ENCODE measurements at places on chromosomes 1 and 21.
A peak's percentile ranks its signal among the peaks of the same experiment; 100 is the strongest.

- no peak for DNase-seq
Measured at GRCh38 chr21:39111931-39112550, 71.2 kb downstream of the PSMG1 start.

DNA sequence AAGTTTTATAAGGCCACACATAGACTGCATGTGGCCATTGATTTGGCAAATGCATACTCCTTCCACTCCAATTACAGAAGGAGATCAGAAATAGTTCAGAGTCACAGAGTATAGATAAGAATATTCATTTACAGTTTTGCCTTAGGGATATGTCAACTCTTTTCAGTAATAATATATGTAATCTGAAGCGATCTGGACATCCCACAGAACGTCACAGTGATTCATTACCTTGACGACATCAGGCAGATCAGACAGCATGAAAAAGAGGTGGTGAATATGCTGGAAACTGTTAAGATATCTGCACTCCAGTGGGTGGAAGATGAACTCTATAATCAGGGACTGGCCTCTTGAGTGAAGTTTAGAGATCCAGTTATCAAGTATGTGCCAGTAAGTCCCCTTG is 240.4 kb downstream of the DPYD start:
- no peak for DNase-seq

GRCh38 chr1:218837051-218837450 is 336.6 kb upstream of the LYPLAL1 start:
- DNase-seq = no peak

DNA sequence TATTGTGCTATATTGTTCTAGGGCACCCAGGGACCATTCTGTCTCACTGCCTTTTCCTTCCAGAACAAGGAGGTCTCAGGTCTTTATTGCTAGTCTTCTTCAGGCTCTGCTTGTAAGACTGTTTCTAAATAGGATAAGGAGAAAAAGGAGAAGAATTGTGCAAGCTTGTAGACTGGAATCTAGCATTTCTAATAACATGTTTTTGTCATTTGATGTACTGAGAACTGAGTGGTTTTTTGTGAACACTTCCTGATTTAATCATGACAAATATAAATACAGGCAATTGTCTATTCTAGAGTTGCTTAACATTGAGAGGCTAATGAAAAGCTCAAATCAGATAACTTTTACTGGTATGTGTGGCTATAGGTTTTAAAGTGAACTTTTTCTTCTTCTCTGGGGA is 77.6 kb downstream of the CLIC4 start:
- DNase-seq = no peak

DNA sequence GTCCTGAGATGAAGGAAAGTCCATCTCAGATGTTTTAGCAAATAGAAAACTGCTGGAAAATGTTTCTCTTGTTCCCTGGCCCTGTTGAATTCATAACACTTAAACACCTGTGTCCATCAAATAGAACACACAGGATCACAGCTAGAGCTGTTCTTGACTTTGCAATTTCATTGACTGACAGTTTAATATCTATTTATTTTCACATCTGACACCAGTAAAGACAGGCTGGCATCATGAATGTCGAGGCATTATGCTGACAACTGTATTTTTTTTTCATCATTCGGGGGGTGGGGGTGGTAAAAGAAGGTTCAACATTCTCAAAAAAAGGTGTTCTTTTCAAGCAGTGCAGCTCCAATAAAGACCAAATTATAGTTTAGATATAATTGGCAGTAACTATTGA is 591.2 kb upstream of the PTBP2 start:
- no peak for DNase-seq

DNA sequence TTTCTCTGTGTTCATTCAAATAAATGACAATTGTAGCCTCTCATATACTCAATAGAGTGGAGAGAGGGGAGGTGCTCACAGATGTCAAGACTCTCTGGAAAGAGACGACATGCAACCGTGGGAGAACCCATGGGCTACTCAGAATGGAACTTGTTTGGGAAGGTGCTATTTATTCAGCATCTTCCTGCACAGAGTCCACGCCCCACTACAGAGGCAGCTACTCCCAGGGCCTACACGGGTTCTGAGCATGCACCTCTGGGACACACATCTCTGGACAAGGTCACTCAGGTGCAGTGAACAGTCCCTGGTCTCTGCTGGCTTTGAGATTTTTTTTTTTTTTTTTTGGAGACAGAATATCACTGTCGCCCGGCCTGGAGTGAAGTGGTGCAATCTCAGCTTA is 64.1 kb downstream of the NID1 start:
- no peak for DNase-seq

GRCh38 chr21:38272215-38272614 is 15.4 kb downstream of the KCNJ15 start:
- no peak for DNase-seq

DNA sequence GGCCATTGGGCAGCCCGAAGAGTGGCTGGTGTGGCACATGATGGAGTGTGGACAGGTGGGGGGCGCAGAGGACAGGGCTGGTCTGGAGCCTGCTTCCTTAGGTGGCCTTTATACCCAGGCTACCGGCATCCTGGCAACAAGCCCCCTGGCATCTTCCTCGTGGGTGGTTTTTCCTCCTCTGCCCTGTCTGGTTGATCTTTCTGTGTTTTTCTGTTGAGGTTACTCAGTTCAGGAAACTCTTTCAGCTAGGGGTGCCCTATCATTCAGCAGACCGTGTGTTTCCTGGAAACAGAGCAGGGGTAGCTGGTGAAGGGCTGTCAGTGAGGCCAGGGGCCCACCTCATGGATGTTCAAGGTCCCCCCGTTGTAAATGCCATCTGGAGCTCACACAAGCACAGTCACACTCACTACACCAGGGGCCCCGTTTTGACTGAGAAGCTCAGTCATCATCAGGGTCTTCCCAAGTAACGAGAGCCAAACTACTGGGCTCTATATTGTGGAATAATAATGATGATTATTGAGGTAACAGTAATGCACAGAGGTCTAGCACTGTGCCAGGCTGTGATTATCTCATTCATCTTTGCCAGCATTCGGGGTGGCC is at the start of gene KRTAP12-4:
Gene KRTAP12-4, minus strand, starts transcription at position 84 of the 600 bp plus-strand sequence. Its CDS starts 45 bp downstream, at position 39.
- no peak for DNase-seq

DNA sequence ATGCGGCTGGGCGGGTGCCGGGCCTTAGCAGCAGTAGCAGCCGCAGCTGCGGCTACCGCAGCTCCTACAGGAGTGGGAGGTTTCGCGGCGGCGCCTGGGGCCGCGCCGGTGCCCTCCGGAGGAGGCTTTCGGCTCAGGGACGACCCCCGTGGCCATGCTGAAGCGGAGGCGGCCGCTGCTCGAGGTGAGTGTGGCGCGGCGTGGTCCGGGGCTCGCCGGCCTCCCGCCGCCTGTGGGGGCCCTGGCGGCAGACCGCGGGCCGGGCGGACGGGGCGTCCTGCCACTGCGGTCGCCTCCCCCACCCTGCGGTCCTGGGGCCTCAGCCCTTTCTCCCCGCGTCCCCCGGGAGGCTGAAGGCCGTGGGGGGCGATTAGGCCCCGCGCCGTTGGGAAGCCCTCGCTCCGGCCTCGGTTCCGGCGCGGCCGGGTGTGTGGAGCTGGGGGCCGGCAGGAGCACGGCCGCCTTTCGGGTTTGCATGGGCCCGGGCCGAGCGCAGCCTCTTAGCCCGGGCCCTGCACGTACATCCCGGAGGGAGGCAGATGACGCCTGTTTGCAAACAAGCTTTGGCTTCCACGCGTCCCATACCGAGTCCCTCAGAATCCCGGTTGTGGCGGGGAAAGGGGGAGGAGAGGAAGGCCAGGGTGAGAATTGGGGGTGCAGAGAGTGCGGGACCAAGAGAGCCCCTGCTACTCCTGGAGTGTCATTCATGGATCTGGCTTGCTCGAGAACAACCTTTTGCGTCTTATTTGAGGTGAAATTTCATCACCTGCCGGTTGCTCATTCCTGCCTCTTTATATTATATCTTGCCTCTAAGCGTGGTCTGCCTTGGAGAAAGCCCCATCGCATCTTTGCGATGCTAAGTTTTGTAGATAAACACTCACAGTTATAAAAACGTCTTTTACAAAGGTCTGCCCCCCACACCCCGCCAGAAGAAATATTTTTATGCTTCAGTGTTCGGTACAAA is 613 bp downstream of the ZFYVE9 start:
- DNase-seq = peak; percentile 30

DNA sequence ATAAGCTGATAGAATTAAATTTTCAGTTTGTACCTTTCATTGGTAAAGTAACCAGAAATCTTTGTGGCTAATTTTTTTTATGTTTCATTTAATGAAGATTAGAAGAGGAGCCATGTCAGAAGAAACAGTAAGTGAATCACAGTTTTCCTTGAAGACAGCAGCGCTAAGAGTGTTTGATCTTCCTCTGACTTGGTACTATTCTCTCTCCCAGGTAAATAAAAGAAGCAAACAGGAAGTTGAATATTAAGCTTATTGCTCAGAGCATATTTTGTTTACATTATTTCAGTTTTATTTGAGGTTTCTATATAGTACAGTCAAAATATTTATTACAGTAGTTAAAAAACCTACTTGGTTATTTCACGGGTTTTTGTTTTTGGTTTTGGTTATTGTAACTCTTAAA is 3.7 kb downstream of the MIGA1 start:
- DNase-seq = no peak
